ENCODE measurements at places on chromosomes 1 and 21.

DNA sequence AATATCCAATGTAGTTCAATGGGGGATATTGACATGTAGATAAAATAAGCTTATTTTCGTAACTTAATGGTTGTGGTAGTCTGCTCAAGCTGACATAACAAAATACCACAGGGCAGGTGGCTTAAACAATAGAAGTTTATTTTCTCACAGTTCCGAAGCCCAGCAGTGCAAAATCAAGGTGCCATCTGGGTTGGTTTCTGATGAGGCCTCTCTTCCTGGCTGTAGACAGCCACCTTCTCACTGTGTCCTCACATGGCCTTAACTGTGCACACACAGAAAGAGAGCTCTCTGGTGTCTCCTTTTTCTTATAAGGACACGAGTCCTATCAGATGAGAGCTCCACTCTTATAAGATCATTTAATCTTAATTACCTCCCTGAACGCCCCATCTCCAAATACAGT lies 64.8 kb upstream of the IPO9 start:
- DNase-seq = no peak

- DNase-seq = no peak
Observed at GRCh38 chr1:41455479-41456332, 28.8 kb downstream of the EDN2 start.

DNA sequence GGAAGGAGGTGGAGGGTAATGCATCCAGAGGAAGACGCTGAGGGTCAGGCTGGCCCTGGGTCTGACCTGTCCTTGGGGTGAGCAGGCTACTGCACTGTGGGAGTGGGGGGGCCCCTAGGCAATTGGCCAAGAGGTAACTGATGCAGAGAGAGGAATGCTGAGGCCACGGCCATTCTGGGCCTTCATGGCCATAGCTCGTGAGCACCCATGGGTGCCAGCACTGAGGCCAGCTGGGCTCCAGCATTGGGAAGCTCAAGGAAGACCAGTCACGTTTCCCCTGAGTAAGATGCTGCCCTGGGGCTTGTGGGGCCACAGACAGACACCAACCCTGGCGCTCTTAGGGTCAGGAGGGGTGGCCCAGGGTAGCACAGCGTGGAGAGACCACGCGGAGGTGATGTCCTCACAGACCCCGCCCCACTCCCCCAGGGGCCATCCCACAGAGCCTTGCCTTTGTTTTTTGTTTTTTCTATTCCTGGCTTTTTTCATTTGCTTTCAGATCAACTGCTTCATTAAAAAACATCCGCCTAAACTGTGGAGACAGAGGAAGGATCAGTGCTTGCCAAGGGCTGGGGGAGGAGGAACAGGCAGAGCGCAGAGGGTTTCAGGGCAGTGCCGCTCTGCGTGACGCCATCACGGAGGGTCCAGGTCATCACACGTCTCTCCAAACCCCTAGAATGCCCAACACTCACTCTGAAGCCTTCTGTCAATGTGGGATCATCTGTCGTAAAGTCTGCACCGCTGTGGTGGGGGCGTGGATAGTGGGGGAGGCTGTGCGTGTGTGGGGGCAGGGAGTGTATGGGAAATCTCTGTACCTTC lies 61.1 kb downstream of the SIK1 start:
- DNase-seq = no peak

DNA sequence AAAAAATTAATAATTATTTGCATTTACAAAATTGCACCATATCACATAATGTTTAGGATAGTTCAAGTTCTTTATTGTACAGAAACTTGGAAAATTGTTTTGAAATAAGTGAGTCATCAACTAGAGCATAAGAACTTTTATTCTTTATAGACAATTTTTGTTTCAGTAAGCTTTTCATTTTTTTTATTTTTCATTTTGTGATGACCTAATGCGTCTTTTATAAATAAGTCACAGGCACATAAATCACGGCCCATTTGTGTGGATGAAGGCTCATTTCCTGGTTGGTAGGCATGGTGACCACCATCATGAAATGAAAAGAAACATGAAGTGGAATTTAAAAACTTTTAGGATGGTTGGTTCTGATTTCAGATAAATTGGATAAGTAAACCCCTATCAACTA lies 39.3 kb downstream of the SPAG17 start:
- no peak for DNase-seq

DNA sequence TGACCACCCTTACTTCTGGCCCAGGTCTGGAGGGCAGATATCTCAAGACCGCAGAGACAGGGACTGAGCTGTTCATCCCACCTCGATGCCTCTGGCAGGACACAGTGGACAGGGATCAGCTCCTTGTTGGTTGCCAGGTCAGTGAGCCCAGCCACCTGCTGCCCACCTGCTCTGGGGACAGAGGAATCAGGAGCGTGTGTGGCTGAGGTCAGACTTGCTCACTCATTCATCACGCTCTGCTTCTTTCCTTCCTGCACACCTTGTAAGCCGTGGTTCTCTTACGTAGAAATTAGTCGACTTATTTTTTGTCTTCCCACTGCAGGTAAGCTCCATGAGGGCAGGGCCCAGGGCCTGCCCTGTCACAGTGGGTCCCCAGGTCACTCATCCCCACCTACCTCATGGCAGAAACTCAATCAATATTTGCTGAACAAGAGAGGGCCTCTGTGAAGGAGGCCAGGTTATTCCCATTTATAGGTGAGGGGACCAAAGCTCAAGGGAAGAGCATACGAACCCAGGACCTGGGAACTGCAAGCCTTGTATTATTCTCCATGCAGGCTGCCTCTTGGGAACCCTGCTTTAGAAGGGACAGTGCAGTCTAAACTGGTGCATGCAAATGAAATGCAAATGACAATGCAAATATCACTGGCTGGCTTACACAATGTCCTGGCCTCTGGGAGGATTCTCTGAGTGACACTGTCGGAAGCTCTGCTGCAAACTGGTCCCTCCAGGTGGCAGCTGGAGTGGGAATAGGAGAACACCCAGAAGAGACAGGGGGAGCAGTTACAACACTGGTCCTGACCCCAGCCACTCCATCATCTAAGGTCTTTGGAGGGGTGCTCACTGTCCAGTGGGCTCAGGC lies 58.4 kb upstream of the PAX7 start:
- no peak for DNase-seq

DNA sequence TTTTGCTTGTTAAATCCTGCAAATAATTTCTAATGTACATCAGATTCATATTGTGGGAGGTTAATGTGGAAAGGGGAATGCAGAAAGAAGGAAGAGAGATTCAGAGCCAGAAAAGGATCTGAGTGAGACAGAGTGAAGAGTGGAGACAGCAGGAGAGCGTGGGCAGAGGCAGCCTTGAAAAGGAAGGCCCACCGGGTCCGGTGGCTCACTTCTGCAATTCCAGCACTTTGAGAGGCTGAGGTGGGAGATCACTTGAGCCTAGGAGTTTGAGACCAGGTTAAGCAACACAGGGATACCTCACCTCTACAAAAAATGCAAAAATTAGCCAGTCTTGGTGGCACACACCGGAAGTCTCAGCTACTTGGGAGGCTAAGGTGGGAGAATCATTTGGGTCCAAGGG lies 222.0 kb upstream of the RAB4A start:
- DNase-seq = no peak

DNA sequence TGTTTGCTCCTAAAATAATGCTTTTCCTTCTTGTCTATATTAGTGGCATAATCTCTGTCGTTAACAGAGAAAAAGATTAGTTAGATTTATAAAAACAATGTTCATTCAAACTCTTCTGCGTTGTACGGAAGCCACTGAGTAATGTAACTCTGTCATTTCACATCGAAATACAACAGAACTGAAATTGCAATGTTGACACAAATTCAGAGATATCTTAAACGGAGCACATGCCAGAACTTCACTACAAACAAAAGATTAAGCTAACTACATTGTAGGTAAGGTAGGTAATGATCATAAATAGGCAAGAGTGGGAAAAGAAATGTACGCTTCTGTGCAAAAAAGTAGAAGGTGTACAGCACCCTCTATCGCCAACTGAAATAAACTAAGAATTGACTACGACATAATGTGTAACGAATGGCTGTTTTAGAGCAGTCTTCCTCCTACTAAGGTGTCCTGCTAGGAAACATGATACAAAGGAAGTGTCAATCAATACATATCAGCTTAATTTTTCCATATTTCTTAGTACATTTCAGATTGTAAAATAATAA lies 56.6 kb downstream of the PCNX2 start:
- no peak for DNase-seq

DNA sequence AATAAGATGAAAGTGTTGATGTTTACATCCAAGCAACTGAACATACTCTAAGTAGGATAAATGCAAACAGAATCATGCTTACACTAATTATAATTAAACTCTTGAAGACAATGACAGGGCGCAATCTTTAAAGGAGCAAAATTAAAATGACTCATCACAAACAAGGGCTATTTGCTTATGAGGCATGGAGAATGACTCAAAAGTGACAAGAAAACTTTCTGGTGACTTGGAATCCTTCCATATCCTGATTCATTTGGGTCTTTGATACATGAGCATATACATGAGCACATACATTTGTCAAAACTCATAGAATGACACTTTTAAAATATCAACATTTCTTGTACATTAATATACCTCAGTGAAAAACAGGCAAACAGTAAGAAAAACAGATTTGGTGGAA lies 1632.3 kb downstream of the KCNT2 start:
- DNase-seq = no peak

DNA sequence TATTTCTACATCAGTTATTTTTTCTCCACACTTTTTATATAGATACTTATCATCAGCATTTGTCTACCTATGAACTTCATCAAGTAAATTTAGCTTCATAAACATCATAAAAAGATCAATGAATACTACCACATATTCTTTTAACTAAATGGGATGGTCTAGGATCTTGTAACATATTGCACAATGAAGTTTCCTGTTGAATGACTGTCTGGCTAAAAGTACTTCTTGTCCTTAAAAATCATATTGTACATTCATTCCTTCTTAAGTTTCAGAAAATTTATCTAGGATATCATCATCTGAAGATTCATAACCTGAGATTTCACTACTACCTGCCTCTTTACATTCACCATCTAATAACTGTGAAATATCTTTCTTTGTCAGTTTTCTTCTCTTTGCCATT lies 69.0 kb downstream of the MAGI3 start:
- DNase-seq = no peak
